ENCODE measurements at places on chromosomes 3 and 15.

GRCh38 chr15:52031556-52031955 lies 12.5 kb downstream of the MAPK6 start:
- DNase-seq: no peak

DNA sequence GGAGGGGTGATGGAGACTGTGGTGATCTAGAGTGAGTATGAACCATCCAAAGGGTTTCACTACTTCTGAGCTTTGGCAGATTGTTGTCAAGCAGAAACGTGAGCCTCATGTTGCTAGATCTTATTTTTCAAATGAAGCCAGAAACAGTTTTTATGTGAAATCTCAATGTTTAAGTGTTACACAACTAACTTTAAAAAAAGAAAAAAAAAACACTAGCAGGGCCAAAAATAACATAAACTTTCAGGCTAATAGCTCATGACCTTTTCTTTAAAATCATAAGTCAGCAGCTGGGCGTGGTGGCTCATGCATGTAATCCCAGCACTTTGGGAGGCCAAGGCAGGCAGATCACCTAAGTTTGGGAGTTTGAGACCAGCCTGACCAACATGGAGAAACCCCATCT lies 2.1 kb upstream of the HTR3D start:
- DNase-seq: no peak

- no peak for DNase-seq
Observed at GRCh38 chr3:51371943-51372557, 13.0 kb upstream of the MANF start.

- DNase-seq: no peak
Observed at GRCh38 chr3:22239011-22239410, 488.0 kb upstream of the ZNF385D start.

GRCh38 chr3:101039285-101039684 lies 46.1 kb upstream of the ABI3BP start:
- DNase-seq: no peak

All from NCI-H1436 treated with DMSO at 0.1 percent for 48 hours (cell line).